Activated CD4-positive, alpha-beta T cell treated with anti-CD3 and anti-CD28 coated beads for 4 hours (primary cell): ENCODE measurements at places on chromosomes 7 and 10.

DNA sequence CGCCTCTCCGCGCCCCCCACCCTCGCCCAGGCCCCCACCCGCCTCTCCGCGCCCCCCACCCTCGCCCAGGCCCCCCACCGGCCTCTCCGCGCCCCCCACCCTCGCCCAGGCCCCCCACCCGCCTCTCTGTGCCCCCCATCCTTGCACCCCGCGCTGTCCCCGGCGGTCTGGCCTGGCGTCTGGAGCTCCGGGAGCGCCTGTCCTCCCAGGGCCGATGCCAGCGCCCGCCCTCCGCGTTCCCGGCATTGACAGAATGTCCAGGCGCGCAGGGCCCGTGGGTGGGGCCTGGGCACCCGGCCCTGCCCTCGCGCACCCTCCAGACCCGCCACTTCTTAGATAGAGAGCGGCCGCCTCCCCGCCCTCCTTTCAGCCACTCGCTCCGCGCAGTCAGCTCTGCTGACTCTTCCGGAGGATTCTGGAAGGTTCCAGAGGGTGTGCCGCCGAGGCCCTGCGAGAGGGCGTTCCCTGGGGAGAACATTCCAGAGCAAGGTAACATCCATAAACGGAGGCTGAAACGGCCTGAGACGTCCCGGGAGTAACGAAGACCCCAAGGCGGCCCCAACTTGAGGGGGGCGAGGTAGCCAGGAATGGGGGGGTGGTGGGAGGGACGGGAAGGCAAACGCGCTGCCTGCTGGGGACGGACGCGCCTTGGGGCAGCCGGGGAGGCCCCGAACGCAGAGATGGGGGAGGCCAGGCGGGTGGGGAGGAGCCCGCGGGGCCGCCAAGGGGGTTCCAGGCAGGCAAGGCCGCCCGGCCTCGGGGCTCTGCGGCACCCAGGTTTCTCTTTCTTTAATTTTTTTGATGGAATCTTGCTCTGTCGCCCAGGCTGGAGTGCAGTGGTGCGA is 117.8 kb downstream of the DYNC2I1 start:
- DNase-seq: no peak

- no peak for DNase-seq
Observed at GRCh38 chr10:308572-309085, 173.4 kb downstream of the ZMYND11 start.

DNA sequence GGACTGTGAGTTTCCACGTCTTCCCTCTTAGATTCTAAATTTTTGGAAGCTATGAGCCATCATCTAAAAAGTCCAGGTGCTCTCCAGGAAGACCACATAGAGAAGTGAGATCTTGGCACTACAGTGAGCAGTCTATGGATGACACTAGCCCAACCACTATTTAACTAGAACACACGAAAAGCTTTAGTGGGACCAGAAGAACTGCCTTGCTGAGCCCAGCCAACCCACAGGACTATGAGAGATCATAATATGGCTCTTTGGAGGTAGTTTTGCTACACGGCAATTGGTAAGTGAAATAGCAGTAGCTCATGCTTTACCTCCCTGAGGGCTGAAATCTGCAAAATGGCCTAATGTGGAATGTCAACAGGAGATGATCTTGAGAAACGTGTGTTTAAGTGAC is 68.8 kb downstream of the TMEM130 start:
- DNase-seq: no peak

DNA sequence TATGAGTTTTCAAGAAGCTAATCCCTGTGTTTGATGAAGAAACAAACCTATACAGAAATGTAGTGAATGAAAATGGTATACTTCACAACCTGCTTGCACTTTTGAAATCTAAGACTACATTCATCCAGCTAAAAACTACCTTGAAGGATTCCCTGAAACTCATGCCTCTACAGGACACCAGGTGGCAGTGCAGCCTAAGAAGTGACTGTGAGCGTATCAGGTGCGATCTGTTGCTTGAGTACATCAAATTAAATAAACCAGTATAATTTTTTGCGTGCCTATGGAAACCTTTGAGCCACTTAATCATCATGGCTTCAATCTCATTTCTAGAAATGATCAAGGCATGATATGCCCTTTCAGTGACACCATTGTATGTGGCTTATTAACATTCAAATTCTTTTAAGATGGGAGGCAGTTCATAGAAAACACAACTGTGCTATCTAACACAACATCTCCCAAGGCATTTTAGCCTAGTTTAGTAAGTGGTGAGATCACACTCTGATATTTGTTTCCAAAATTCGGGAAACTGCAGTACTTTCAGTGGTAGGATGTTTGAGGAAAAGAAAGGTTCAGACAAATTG is 57.4 kb downstream of the PPP1R17 start:
- DNase-seq: no peak

DNA sequence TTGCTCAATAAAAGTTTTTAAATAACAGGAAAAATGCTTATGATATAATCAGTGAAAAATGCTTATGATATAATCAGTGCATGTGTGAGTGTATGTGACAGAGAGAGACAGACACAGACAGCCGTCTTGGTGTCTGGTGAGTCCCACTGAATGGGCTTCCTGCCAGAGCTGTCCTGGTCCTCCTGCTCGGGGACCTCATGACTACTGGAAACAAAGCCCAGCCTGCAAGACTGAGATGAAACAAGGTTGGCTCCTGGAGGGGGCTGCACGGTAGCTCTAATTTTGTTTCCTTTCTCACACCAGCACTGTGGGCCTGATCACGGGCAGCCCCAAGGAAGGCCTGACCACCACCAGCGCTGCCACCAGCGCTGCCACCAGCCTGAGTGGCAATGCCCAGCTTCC is 57.3 kb downstream of the NRP1 start:
- no peak for DNase-seq

- no peak for DNase-seq
Observed at GRCh38 chr10:7853226-7853842, 35.0 kb downstream of the TAF3 start.

- no peak for DNase-seq
Observed at GRCh38 chr10:70596110-70596798, 6.3 kb downstream of the PRF1 start.
